M059J (cell line): ENCODE measurements at places on chromosomes 1 and 21. TPM values are rescaled to one million over a fixed set of nuclear protein-coding genes. Genes with fewer than 3 reads are reported as not detected.
A peak's percentile ranks its signal among the peaks of the same experiment; 100 is the strongest.

Gene SLC37A1
- total RNA-seq = 1.3 and 1.7 TPM in 2 replicates

GRCh38 chr1:183279835-183280234 lies 93.8 kb downstream of the LAMC2 start:
- peak; percentile 98 for DNase-seq

DNA sequence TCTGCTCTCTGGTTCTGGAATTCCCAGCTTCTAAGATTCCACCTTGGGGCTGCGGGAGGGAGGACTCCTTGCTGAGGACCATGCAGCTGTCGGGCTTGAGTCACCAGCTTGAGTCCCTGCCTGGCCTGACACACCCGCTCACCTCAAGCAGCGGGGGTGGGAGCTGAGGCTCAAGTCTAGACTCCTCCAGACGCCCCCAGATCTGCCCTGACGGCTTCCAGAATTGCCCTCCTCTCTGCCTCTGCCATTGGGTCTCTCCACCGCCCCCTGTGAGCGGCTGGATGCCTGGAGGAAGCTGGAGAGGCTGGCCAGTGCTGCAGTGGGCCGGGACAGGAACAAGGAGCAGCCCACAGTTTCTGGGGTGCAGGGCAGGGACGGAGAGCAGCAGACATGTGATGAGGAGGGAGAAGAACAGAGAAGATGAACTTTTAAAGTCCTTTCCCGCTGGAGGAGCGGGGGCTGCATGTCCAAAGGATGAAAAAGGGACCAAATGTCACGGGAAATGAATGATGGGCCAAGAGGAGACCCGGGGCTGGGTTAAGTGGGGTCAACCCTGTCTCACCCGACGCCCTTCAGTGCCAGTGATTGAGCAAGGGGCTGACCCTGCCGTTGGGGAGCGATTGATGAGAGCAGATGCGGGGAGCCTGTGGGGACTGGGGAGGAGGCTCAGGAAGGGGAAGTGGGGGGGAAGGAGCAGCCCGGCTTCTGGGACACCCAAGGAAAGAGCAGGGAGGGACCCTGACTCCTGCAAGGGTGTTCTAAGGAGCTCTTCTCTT lies 13.5 kb downstream of the CRABP2 start:
- DNase-seq = peak; percentile 66

- no peak for DNase-seq
These were observed 144.7 kb downstream of the GRIK3 start for GRCh38 chr1:36889478-36890226.

DNA sequence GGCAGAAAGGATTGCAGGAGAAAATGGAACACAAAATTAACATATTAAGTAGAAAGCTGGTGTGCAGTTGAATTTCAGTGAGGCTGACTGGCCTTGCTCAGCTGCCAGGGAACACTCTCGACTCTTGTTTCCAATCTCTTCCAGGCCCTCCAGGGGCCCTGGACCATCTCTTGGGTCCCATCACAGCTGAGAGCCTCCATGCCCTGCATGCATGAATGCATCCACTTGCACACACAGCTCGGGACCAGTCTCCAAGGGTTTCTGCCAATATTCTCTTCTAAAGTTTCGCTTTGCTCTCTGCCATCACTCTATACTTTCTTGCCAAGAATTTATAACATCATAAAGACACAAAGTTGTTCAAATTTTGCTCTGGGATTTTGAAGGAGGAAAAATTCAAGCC lies 200.3 kb downstream of the DSCAM start:
- no peak for DNase-seq

Gene ATP6V1G3
- 0.84 TPM in 1 of 2 replicates, not detected in the other for total RNA-seq

Gene TCHH
- not detected in 2 replicates for total RNA-seq

Gene C1orf226
- 2.2 and 2.6 TPM in 2 replicates for total RNA-seq

- DNase-seq = no peak
These were observed 13.1 kb downstream of the TIMM17A start for GRCh38 chr1:201968202-201968925.

Gene CD160
- not detected in 2 replicates for total RNA-seq

GRCh38 chr21:41216486-41216885 lies 48.5 kb downstream of the BACE2 start:
- DNase-seq = no peak

GRCh38 chr1:67721650-67722291 lies 36.8 kb downstream of the GADD45A start:
- no peak for DNase-seq

DNA sequence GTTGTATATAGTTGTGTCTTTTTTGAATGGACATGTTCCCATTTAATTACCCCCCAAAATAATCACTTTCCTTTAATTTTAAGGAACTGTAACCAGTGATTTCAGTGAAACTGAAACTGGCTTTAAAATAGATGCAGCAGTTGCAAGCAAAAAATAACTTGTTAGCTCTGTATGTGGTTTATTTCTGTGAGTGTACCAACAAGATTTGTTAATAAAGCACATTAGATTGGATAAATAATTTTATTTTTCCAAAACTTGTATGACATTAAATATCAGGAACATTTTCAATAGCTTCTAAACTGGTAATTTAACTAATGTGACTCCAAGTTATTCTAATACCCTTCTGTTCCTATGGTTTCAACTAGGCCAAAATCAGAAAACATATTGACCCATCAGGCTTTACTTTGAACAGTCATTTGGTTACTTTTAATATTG lies 184.3 kb upstream of the CACYBP start:
- no peak for DNase-seq

- peak; percentile 79 for DNase-seq
These were observed 29.4 kb upstream of the RBM15 start for GRCh38 chr1:110309767-110310166.

DNA sequence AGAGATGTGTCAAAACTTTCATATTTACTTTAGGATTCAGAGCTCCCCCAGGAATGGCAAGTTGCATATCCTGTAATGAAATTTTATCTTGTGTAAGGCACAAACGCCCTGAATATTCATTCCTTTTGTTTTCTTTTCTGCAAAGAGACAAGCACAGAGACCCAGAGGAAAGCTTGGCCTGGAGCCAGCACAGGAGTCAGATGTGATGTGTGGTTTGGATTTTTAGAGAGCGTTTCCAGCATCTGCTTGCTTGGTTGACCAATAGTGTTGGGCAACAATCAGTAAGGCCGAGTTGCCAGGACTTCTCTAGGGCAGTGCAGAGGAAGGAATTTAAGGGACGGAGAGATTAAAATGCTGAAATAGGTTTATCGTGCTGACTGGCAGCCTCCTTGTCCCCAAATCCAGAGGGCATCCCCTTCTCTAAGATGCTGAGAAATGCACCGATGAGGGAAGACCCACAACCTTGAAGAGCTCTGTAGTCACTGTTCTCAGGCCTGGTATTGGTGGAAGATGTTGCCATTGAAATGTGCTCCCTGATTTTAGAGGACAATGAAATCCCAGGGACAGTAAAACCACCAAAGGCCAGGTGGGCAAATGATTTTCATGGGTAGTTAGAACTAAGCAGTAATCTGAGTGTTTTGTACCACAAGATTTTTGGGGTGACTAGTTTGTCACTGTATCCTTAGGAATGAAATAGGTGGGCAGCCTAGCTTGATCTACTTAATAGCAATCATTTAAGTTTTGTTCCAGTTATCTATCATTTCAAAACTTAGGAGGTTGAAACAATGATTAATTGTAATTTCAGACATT lies 37.9 kb upstream of the RHOU start:
- peak; percentile 10 for DNase-seq

DNA sequence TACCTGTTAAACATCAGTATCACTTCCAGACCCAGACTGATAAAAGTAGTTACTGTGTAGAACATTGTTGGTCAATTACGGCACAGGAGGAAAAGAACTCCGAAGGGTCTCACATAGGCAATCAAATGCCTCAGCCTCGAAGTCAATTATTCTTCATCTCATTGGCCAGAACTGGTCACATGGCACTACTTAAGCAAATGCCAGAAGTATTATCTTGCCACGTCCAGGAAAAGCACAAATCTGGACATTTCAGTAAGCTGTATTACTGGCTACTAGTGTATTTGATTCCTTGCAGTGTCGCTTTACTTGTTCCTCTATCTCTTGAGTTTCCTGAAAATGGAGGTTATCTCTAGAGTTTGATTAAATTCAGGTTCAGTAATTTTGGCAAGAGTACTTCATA lies 24.4 kb downstream of the DIO1 start:
- DNase-seq = no peak

DNA sequence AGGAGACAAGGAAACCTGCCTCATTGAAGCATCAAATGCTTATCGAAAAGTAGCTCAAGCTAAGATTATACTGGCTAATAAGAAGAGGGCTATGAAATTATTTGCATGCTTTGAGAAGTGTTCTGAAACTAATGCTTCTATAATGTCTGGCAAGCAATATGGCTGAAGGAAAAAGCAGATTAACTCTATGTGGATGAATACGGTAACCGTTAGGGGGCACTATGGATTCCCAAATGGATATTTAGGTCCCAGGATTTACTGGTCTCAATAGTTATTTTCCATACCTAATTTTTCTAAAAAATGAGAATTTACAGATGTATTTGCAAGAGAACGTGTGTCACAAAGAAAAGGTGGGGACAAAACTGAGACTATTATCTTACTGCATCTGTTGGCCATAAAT lies 34.6 kb upstream of the RRP15 start:
- no peak for DNase-seq

DNA sequence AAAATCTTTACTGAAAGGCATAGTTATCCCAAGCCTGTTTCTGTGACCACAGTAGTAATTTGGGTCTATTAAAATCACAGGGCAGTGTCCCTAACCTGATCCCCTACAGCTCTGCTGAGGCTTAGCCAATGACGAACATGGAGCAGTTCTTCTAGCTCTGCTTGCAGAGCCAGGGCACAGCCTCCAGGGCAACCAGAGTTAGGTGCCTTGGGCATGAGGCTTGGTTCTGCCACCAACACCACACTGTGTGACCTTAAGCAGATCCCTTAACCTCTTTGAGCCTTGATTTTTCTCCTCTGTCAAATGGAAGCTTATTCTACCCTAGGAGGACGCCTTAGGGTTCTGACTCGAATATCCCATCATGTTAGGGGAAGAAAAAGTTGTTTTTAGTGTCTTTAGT lies 86.7 kb upstream of the TLR5 start:
- DNase-seq = peak; percentile 76

DNA sequence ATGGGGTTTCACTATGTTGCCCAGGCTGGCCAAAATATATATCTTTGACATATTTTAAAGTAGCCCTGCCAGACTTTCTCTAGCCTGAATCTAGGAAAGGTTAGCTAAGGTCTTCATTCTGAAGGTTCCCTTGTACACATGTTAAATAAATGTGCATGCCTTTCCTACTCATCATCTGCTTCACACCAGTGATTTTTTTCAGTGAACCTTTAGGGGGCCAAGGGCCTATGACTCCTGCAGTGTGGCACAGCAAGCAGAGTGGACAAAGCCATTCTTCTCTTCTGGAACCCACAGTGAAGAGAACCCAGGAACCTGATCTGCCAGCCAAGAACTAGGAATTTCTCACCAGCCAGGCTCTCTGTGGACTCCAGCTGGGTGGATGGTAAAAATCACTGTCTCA lies 22.9 kb downstream of the CBR1 start:
- peak; percentile 32 for DNase-seq

GRCh38 chr1:181905944-181906597 lies 155.4 kb downstream of the ZNF648 start:
- DNase-seq = no peak

- peak; percentile 15 for DNase-seq
These were observed 161.9 kb upstream of the COL6A1 start for GRCh38 chr21:45819478-45820170.

Gene OR2L8
- total RNA-seq = not detected in 2 replicates

DNA sequence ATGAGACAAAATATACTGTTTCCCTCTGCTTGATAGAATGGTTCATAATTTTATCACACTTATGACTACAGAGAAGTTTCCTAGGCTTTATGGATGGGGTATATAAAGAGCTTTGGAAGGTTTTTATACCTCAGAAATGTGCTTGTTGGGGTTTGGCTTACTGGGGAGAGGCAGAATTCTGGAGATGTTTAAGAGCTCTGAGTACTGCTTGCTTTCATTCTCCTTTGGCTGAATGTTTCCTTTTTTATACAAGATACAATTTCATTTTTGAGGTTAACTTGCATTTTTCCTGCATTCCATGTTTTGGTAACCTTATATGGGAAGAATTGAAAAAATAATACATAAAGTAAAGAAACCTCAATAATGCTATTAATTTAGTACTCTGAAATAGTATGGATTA lies 157.7 kb upstream of the COL11A1 start:
- no peak for DNase-seq

Gene PCP4
- not detected in 2 replicates for total RNA-seq

DNA sequence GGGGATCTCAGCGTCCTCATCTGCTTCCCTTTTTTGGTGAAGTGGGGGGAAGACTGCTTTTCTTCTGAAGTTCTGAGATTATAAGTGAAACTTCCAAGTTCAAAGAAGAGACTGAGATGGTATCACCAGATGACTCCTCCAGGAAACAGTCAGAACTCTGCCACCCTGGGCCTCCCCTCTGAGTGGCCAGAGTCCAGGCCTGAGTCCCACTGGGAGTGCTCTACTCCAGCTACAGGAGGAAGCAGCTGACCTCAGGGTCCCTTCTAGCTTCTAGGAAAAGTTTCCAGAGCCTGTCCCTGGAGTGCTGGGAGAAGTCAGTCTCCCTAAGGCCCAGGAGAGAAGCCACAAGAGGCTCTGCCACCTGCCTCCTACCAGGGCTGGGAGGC lies 104.7 kb downstream of the CASZ1 start:
- peak; percentile 42 for DNase-seq

DNA sequence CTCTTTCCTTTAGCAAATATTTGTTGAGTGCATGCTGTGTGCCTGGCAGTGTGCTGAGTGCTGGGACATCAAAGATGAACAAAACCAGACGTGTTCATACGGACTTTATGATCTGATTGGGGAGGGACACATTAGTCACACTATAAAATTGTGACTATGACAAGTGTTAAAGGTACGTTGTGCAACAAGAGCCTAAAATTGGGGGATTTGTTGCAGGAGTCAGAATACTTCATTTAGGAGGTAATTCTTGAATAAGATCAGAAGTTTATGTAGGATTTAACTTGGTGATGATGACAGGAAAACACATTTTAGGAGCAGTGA lies 29.6 kb downstream of the B3GALT2 start:
- no peak for DNase-seq
